ENCODE measurements at places on chromosomes 6 and 20.

GRCh38 chr6:2354138-2354491 is 108.7 kb upstream of the GMDS start:
- DNase-seq, result no peak

DNA sequence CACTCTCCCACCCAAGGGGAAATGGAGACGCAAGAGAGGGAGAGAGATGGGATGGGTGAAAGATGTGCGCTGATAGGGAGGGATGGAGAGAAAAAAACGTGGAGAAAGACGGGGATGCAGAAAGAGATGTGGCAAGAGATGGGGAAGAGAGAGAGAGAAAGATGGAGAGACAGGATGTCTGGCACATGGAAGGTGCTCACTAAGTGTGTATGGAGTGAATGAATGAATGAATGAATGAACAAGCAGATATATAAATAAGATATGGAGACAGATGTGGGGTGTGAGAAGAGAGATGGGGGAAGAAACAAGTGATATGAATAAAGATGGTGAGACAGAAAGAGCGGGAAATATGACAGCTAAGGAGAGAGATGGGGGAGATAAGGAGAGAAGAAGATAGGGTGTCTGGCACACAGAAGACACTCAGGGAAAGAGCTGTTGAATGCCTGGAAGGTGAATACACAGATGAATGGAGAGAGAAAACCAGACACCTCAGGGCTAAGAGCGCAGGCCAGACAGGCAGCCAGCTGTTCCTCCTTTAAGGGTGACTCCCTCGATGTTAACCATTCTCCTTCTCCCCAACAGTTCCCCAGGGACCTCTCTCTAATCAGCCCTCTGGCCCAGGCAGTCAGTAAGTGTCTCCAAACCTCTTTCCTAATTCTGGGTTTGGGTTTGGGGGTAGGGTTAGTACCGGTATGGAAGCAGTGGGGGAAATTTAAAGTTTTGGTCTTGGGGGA is 754 bp downstream of the TNF start:
- no peak for DNase-seq

DNA sequence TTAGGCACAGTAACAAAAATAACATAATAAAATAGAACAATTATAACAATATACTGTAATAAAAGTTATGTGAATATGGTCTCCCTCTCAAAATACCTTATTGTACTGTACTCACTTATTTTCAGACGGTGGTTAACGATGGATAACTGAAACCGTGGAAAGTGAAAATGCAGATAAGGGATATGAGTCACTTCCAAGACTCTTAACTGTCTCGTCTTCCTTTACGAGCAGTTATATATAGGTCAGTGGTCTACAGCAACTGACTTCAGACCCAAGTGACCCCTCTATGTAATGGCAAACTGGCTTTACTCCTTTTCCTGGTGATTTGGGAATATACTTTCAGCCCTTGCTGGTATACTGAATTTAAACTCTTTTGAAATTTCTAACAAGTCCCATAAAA is 261.4 kb downstream of the SLC35F1 start:
- DNase-seq, result no peak

DNA sequence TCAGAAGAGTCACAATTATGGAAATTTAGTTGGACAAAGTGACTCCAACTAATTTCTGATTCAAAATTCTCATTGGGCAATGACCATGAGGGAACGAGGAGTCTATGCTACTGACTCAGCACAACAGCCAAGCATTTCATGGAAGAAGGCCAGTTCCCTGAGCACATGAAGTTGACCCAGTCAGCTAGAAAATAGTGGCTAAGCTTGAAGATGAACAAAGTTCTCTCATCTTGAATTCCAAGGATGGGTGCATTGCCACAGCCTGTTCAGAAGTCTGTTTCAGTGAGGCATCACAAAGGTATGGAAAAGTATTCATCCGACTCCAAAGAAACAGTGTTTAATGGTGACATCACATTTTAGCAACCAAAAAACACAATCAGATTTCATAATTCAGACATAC is 676.9 kb downstream of the HACE1 start:
- no peak for DNase-seq

DNA sequence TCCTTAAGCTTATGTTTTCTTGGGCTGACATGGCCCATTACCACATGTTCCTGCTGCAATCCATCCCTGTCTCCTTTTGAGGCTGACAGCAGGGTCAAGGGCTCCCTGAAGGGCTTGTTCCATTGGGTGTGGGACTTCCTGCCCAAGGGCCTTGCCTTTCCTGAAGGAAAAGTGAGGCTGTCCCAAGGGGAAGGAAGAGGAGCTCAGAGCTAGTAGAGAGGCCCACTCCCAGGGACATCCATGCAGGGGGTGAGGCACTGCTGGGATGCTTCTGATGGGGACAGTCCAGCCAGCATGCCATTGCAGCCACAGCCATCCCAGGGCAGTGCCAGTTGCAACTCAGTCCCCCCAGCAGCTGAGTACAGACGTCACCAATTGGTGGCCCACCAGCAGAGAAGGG is 138.4 kb upstream of the FOXA2 start:
- no peak for DNase-seq

GRCh38 chr6:40845553-40845952 is 193.5 kb downstream of the UNC5CL start:
- no peak for DNase-seq
